ENCODE measurements at places on chromosomes 7 and 10.

GRCh38 chr10:83073472-83073871 lies 1065.8 kb upstream of the GHITM start:
- no peak for DNase-seq

- no peak for DNase-seq
Observed at GRCh38 chr7:110943701-110944345, 147.1 kb upstream of the LRRN3 start.

DNA sequence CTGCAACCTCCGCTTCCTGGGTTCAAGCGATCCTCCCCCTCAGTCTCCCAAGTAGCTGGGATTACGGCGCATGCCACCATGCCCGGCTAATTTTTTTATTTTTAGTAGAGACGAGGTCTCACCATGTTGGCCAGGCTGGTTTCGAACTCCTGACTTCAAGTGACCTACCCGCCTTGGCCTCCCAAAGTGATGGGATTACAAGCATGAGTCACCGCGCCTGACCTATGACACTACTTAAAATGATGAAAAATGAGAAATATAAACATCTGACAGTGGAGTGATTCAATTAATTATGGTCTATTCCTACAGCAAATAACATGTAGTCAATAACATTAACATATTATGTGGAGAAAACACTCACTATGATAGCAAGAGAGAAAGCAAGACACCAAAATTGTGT lies 2.2 kb downstream of the BRAT1 start:
- no peak for DNase-seq

- no peak for DNase-seq
Observed at GRCh38 chr7:130374507-130374906, 5.8 kb upstream of the CPA1 start.

DNA sequence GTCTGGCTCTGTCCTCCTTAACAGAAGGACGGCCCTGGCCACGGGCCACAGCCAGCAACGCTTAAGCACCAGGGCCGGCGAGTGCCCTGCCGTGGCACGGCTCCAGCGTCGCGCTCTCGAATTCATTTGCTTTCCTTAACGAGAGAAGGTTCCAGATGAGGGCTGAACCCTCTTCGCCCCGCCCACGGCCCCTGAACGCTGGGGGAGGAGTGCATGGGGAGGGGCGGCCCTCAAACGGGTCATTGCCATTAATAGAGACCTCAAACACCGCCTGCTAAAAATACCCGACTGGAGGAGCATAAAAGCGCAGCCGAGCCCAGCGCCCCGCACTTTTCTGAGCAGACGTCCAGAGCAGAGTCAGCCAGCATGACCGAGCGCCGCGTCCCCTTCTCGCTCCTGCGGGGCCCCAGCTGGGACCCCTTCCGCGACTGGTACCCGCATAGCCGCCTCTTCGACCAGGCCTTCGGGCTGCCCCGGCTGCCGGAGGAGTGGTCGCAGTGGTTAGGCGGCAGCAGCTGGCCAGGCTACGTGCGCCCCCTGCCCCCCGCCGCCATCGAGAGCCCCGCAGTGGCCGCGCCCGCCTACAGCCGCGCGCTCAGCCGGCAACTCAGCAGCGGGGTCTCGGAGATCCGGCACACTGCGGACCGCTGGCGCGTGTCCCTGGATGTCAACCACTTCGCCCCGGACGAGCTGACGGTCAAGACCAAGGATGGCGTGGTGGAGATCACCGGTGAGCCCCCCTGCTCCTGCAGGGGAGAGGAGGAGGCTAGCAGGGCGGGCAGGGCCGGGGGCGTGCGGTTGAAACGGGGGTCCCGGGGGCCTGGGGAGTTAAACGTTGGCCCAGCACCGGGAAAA lies at the start of gene HSPB1:
HSPB1 (plus strand) TSS at position 327 of the 855 bp plus-strand sequence; CDS start at position 367, 40 bp downstream.
- no peak for DNase-seq

DNA sequence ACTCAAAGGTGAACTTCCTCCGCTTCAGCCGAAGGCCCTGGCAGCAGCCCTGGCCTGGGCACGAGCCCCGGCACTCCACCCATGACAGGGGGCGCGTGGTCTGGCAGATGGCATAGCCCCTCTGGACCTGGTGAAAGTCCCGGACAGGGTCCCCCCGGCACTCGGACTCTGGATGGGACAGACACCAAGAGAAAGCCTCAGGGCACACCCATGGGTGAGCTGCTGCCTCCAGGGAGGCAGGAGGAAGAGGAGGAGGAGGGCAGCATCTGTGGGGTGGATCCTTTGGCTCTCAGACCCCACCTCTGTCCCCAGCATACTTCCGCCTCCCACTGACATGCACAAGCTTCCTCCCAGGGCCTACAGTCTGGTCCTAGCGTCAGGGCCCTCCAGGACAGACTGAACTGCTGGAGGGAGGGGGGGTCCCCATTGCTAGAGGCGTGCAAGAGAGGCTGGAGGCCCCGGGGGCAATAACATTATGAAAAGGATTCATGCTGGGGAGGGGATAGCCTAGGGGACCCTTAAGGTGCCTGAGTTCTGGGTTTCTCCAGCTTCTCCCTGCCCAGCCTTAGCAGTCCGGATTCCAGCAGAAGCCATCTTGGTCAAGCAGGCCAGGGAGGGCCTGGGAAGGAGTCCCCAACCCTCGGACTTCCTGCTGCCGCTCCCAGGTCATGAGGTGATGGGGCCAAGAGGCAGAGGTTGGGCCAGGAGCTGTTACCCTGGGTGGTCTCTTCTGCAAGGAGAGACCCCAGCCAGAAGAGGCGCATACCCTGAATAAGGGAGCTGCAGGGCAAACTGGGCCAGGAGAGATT lies 169.3 kb downstream of the LCOR start:
- DNase-seq = no peak

GRCh38 chr7:3043544-3044371 lies at the start of gene CARD11:
TSS of gene CARD11 (minus strand) at chr7:3043867. CDS start at chr7:2958506, 85,361 bp downstream.
- DNase-seq = no peak

- no peak for DNase-seq
Observed at GRCh38 chr7:119090851-119091250, 866.3 kb downstream of the ANKRD7 start.

- DNase-seq = no peak
Observed at GRCh38 chr10:30413996-30414576, 19.9 kb upstream of the MAP3K8 start.

GRCh38 chr10:72146559-72147323 lies 58.4 kb upstream of the SPOCK2 start:
- DNase-seq = no peak

GRCh38 chr10:30840395-30841050 lies 191.1 kb downstream of the ZNF438 start:
- DNase-seq = no peak

DNA sequence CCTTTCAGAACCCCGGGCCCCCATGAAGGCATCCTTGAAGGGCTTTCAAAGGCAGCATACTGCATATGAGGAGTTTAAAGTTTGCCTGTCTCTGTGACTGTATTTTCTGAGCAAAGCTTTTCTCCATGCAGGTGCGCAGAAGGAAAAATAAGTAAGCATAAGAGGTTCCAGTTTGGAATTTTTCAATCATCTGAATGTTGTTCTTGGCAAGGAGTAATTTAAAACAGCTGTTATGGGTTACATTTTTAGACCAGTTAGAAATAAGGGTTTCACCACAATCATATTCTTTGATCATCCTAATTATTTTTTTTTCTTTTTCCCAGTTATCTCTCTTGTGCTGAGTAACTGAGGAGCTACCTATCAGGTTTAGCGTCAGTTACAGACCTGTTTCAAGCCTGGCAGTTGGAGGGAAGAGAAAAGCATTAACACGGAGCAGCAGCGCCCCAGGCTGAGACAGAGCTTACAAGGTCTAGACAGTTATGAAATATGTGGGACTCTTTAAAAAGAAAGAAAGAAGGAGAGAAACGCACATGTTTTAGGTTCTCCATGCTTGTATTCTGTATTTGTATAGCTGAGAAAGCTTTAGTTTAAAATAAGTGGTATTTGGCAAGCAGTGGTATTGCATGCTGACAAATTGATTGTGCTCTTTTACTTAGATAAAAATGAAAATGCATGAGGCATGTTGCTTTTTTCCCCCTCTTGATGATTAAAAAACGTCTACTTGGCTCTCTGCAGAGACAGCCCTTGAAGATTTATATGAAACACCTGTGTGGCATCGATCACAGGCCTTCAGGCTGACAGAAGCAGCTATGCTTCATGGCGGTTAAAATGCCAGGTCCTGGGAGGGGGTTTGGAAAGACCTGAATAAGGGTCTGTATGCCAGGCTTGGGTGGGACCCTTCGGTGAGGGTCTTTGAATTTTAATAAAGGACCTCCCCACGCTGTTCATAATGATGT lies 157.6 kb downstream of the GRK5 start:
- DNase-seq = no peak

DNA sequence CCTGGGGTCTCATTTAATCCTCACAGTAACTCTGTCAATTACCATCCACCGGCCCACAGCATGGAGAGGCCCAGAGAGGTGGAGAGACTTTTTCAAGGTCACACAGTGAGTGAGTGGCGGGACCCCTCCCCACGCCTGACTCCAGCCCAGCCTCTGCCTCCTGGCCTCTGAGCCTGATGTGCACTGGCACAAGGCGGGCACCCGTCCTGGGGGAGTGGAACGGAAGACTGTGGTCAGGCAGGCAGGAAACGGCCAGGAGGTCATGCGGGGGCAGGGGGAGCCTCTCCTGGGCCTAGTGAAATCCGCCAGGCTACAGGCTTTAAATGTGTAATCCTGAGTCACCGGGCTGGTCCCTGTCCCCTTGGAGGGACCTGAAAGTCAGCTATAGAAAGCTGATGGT lies 32.2 kb downstream of the ZCCHC24 start:
- DNase-seq = peak; percentile 16

DNA sequence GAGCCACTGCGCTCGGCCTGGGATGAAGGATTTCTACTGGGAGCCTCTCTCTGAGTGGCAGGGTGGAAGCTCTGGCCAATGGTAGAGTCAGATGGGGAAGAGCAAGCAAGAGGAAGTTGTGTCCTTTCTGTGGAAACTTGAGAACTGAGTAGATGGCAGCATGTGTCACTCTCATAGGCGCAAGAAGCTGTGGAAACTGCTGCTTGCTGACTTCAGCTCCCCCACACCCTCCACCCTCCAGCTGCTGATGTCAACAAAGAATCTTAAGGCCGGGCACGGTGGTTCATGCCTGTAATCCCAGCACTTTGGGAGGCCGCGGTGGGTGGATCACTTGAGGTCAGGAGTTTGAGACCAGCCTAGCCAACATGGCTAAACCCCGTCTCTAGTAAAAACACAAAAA lies 39.8 kb upstream of the SRGN start:
- peak; percentile 44 for DNase-seq

DNA sequence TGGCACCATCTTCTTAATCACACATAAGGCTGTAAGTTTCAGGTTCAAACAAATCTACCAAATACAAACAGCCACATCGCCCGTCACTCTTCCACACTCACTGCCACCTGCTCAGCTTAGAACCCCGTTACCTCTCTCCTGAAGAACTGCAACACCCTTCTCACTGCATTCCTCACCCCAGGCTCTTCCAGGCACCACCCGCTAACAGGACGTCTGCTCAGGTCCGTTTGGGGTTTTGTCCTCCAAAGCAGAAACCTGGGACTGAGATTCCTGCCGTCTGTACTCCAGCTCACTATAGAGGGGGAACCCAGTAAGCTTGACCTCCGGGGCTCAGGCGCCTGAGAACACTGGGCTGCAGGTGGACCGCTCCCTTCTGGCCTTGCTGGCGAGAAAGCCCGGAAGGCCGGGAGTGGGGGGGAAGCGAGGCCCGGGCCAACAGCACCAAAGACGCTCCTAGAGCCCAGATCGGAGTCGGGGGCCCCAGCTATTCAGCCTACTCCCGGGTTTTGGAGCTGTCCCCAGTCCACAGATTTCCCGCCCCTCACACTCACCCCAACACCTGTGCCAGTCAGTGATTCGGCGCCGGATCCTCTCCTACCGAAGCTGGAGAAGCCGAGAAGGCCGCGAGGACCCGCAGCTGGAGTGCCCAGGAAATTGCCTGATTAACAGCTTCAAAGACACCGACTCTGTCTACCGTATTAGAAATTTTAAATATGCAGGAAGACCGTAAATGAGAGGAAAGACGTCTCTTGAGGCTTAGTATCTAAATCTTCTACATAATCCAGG lies at the start of gene AP3M1:
AP3M1 (minus strand) TSS at position 625 of the 786 bp plus-strand sequence. CDS start 12,449 bp downstream, outside the sequence.
- DNase-seq = peak; percentile 65

GRCh38 chr7:41529831-41530230 lies 173.1 kb downstream of the INHBA start:
- no peak for DNase-seq

- no peak for DNase-seq
Observed at GRCh38 chr7:139738101-139738489, 39.7 kb downstream of the HIPK2 start.

- no peak for DNase-seq
Observed at GRCh38 chr10:123821136-123821535, 70.5 kb downstream of the CPXM2 start.

DNA sequence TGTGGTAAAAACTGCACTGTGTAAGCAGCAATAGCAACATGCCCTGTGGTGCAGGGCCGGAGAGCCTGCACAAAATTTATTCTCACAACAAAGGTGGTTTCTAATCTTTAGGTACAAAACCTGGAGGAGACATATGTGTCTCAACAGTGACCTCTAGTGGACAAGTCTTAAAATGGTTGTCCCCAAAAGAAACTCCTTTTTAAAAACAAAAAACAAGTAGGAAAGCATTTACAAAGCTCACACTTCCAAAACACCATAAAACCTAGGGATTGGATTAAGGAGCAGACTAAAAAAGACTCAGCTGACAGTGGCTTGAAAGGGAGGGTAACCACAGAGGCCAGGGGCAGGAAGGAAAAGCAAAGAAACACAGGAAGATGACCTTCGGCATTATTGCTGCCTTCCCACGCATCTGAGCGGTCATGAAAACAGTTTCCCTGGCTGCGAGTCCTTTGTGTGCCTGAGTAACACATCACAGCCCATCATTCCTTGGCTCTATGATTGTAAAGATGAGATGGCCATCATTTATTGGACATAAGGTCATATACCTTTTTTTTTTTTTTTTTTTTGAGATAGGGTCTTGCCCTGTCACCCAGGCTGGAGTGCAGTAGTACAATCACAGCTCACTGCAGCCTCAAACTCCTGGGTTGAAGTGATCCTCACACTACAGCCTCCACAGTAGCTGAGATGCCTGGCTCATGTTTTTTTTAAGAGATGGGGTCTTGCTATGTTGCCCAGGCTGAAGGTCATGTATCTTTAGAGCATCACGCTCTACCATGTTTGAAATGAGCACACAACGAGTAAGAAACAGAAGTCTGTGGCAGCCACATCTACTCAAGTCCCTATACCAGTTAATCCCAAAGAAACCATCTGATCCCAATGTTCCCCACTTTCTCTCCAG lies 39.5 kb downstream of the RSU1 start:
- DNase-seq = no peak

DNA sequence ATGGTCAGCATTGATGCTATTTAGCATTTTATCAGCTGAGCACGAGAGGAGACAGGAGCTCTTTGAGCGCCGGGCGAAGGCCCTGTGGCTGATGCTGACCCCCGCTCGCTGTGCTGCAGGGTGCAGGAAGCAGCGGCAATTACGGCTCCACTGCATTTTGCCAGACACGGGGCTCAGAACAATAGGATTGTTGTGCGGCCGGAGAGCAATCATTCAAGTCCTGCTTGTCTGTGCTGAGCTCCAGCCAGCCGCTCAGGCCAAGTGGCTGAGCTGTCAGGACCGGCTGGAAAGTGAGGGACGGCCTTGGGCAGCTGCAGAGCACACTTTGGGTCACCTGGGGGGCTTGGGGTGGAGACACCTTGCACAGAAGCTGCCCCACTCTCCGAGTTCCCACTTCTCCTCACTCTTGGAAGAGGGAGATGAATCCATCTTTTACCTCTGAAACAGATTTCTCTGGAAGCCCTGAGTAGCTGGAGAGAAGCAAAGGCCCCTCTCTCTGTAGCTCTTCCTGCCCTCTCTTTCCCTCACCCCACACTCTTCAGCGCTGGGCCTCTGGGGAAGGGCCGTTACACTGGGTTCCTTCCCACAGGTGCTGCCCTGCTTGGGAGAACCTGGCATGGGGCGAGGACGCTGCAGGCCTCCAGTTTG lies 17.3 kb upstream of the ADARB2 start:
- no peak for DNase-seq
